ENCODE measurements at places on chromosomes 16 and 17.

- no peak for DNase-seq
Observed at GRCh38 chr17:10797476-10798328, 6.2 kb downstream of the TMEM238L start.

DNA sequence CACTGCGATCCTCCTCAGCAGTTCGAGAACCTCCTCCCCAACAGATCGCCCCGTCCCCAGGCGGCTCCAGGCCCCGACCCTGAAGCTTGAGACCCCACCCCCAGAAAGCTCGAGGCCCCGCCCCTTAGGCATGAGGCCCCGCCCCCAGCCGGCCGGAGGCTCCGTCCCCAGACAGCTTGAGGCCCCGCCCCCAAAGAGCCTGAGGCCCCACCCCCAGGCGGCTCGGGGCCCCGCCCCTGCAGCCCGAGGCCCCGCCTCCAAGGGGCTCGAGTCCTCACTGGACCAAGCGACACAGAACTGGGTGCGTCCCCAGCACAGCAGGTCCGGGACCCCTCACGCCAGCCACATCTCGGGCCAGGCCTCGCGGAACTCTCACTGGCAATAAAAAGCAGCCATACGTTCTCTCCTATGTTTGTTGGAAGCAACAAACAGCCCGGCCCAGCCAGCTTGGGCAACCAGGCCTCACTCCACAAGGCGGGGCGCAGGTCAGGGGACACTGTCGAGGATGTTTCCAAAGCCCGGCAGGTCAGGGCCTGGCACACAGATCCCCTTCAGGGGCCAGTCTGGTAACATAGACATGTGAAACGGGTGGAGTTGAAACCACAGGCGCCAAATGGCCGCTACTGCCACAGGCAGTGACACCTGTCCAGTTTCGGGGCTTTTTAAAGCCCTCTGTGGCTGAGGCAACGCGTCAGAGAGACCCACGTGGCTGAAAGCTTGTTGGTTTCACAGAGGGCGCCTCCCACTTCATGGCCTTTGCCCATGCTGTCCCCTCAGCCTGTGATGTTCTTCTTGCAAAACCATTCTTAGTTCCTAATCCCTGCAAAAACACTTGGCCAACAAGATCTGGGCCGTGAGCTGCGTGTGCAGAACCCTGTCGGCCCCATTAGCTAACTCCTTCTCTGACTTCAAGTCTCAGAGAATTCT is 224.2 kb downstream of the PARN start:
- DNase-seq, result no peak

DNA sequence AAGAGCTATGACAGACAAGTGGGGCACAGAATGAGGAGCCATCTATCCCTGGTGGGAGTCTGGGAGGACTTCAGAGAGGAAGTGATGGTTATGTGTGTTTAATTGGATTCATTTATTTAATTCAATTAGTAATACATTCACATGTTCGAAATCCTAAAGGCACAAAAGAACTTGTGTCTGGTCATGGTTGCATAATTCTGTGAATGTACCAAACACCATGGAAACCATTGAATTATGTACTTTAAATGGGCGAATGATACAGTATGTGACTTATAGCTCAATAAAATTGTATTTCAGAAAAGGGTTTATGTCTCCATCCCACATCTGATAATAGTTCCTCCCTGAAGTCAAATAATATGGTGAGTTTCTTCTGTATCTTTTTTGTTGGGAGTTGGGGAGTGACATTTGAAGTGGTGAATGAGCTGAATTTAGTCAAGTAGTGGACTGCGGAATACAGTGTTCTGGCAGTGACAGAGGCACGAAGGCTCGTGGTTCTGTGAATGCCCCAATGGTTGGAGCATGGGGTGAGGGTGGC is 19.8 kb upstream of the G6PC1 start:
- DNase-seq, result no peak

- DNase-seq, result no peak
Observed at GRCh38 chr17:48835971-48836370, 5.1 kb downstream of the CALCOCO2 start.

DNA sequence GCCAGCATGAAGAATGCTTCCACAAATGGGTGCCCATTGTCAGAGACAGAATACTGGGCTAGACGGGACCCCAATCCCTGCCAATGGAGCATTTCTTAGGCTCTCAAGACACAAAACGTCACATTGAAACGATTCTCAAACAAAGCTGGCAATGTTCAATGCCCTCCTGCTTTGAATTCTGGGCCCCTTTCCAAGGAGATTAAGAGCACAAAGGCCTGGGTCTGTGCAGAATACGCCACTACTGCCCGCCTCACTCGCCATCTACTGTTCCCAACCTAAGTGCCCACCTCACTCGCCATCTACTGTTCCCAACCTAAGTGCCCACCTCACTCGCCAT is 9.7 kb downstream of the CFAP20 start:
- no peak for DNase-seq

GRCh38 chr16:3907586-3907985 is 27.1 kb upstream of the CREBBP start:
- no peak for DNase-seq

DNA sequence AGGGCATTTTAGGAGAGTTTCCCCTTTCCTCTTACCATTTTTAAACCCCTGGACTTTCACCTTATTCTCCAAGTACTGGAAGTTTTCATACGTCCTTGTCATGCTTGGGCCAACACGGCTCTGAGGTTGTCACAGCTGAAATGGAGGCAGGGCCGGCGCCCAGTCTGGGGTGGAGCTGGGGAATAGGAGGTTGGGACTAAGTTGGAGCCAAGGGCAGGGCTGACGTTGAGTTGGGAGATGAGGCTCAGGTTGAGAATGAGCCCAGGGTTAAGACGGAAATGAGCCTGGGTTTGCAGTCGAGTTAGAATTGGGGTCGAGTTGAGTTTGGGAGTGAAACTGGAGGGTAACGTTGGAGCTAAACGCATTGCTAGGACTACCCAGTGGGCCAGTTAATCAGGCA is 1.3 kb downstream of the CLEC10A start:
- DNase-seq, result no peak

DNA sequence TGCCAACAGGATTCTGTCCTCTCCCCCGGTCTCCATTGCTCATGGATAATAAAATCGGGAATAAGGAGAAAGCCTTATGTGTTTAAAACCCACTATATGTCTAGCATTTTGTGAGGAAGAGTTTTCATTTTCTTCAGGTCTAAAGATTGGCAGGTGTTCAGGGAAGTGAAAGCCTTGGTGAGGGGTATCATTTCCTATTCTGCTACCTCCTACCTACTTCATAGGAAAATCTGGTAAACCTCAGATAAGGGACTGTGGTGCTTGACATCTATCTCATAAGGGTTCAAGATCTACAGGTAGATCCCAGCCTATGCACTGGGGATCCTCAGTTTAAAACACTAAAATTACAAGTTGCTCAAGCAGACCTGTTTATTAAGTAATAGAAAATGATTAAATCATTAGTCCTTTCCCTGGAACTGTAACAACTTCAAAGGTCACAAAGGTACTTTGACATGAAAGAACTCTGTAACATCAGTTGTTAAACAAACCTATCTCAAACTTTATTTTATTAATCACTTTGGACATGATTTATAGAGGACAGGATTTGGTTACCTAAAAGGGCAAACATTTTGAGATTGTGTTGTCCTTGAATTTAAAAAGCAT is 6.5 kb downstream of the MOSMO start:
- no peak for DNase-seq

GRCh38 chr16:31868691-31869167 is 4.9 kb upstream of the ZNF267 start:
- DNase-seq, result peak; percentile 77

- DNase-seq, result peak; percentile 49
Observed at GRCh38 chr16:50699326-50700159, 6.1 kb downstream of the NOD2 start.

DNA sequence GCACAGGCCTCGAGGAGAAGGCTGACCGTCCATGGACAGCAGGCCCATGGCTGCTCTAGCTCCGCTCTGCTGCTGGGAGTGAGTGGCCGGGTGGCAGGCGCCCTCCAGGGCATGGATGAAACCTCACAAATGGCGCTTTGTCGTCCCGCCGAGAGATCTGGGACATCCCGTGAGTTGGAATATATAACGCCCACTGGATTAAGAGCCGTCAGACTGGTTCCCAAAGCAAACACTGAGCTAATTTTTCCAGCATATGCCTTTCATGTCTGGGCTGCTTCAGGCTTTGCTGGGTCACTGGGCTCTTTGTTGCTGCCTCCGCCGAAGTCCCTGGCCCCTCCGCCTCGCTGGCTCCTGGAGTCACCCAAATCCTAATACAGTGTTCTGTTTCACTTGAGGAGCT is 266.3 kb downstream of the FOXL1 start:
- DNase-seq, result no peak

DNA sequence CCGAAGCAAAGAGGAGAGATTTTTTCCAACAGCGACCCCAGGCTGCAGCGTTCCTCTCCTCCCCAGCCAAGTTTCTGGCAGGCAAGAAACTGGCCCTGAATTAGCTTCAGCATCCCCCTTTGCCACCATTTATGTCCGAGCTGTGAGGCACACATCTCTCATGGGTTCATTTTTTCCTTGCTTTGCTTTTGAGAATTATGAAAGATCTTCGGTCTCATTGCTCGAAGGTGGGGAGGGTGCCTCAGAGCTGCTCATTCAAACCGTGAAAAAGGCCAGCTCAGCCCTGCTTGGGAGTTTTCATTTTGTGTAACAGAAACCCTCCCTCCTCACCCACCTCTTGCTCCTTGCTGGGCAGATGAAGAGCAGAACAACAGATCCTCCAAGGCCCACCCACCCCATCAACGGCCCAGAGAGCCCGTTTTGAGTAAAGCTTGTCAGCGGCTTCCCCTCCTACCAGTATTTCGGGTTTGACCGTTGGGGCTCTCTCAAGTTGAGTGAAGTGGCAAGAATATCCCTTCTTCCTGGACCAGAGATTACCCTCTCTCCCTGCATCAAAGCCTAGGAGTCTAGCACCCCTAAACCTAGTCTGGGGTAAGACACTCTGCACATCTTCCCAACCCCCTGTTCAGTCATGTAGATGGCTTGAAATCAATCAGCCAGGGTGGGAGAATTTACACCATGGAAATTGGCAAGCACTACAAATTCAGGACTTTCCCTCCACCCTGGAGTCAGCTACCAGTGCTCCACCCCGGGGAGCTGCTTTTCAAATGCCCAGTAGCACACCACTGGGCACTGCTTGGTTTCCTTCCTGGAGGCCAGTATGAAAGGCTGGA is 1.8 kb downstream of the CCR7 start:
- DNase-seq, result peak; percentile 76

- DNase-seq, result no peak
Observed at GRCh38 chr16:88020516-88020885, 69.3 kb downstream of the BANP start.

- DNase-seq, result no peak
Observed at GRCh38 chr17:6994118-6994598, 1.7 kb upstream of the ALOX12 start.

GRCh38 chr16:27202923-27203506 is 311 bp upstream of the KDM8 start:
- DNase-seq, result peak; percentile 83

DNA sequence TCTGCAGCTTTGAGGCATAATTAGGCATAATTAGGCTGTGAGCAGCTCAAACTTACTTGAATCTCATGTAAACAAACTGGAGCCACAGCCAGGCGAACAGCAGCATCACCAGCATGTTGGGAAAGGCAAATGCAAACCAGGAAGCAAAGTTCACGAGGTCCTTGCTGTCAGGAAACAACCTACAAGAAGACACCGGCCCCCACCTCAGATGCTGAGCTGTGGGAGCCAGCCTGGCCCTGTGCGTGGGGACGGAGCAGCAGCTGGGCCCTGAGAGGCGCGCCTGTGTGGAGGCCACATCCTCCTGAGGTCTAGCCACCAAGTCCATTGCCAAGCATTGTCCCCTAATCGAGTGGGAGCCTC is 12.2 kb downstream of the SLC13A5 start:
- no peak for DNase-seq

GRCh38 chr17:1762901-1763898 is 1.3 kb downstream of the SERPINF1 start:
- DNase-seq, result no peak

GRCh38 chr16:84947996-84948850 is 63.1 kb downstream of the ZDHHC7 start:
- no peak for DNase-seq

DNA sequence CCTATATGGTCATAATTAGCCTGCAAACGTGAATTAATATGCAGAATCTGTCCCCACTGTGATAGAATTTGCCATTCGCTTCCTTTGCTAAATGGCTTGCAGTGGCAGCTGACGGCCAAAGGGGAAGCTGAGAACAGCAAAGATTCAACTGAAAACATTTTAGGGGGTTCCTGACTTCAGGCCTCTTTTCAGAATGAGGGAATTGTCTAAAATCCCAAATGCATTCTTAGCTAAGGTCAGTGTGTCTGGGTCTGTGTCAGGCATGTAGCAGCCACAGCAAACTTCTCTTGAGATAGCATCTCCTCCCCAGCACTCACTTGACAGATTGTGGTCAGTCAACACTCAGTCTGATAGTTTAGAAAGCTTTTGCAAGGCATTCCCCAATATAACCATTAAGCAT is 701.1 kb downstream of the WWOX start:
- DNase-seq, result no peak

GRCh38 chr17:8695241-8695640 is 49.4 kb downstream of the CCDC42 start:
- no peak for DNase-seq

DNA sequence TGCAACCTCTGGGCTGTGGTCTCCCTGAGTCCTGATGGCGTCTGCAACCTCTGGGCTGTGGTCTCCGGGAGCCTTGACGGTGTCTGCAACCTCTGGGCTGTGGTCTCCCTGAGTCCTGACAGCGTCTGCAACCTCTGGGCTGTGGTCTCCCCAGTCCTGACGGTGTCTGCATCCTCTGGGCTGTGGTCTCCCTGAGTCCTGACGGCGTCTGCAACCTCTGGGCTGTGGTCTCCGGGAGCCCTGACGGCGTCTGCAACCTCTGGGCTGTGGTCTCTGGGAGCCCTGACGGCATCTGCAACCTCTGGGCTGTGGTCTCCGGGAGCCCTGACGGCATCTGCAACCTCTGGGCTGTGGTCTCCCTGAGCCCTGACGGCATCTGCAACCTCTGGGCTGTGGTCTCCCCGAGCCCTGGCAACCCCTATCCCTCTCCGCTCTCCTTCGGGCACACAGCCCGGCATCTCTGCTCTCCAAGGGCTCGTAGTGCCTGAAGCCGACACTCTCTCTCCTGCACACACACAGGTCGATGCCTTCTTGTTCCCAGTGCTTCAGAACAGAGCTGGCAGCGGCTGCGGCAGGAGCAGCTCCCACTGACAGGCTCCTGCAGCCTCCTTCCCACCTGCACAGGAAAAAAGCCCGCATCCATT is 45.6 kb downstream of the METRNL start:
- no peak for DNase-seq

Data from stimulated activated CD4-positive, alpha-beta T cell treated with anti-CD3 and anti-CD28 coated beads, TNF-alpha, amount 100 ng/mL, for 24 hours (primary cell).